Stromal cell of bone marrow (primary cell): ENCODE measurements at places on chromosomes 11 and 22.

GRCh38 chr11:62131170-62131464 lies 7.3 kb downstream of the INCENP start:
- no peak for DNase-seq

GRCh38 chr11:116601814-116602636 lies 170.8 kb downstream of the BUD13 start:
- no peak for DNase-seq

GRCh38 chr22:49748514-49748913 lies 79.2 kb downstream of the BRD1 start:
- no peak for DNase-seq

- DNase-seq = no peak
Measured at GRCh38 chr11:116162086-116162885, 610.5 kb downstream of the BUD13 start.

DNA sequence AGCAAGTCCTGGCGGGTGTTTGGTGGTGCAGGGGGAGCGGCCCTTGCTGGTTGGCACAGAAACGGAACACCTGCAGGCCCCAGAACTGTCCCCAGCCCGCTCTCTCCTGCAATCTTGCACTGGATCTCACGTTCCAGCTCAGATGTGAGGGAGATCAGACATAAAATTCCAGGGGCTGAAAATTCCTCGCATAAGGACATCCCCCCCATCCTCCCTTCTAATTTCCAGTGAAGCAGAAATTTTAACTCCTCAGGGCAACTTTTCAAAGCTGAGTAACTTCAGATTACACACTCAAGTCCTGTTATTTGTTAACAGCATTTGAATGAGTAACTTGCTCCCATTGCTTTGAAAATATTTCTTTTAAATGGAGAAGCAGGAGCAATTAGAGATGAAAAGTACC lies 40.3 kb upstream of the RASSF10 start:
- no peak for DNase-seq

GRCh38 chr11:107490836-107491235 lies 33.2 kb upstream of the CWF19L2 start:
- no peak for DNase-seq

DNA sequence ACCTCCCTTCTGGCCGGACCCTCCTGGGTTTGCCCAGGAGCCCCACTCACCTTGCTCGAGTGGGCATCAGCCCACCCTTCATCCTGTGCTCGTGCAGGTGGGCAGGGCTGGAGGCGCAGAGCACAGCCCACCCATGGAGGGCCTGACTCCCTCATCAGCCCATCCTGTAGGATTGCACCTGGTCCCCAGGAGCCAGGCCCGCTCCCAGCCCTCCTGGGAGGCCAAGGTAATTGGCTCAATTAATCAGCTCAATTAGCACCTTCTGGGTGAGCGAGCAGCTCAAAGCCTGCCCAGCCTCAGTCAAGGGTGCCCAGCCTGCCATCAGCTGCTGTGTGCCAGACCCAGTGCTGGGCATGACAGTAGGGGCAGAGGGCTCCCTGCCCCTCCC lies 58.1 kb upstream of the NECTIN1 start:
- DNase-seq = no peak

GRCh38 chr22:21714059-21714770 lies 21.4 kb downstream of the YPEL1 start:
- no peak for DNase-seq

DNA sequence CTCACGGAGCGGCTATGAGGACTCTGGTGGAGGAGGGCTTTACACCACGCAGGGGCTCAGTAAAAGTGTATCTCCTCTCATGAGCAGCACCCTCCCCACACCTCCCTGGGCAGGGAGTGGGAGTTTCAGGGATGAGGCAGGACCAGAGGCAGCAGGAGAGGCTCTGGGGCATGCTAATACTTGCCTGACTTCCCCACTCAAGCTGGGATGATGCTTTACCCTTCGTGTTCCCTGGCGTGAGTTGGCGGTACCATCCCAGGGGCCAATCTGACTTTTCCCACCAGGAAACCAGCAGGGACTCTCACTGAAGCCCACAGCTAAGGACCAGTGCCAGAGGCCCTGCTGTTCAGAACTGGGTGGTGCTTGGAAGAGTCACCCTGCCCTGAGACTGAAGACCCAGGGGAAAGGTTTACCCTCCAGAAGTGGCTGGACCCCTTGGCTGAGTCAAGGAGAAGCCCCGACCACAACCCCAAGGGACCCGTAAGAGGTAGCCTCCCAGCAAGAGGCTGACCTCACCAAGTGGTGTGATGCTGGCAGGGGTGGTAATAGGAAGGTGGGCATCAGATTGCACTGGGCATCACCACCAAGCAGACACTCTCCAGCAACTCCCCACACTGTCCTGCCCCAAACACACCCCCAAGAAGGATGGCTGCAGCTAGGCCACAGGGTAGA lies 65.6 kb downstream of the THAP12 start:
- no peak for DNase-seq

- no peak for DNase-seq
Measured at GRCh38 chr11:11464555-11464954, 111.5 kb upstream of the CSNK2A3 start.

GRCh38 chr11:113481226-113481625 lies 6.0 kb upstream of the DRD2 start:
- DNase-seq = no peak

DNA sequence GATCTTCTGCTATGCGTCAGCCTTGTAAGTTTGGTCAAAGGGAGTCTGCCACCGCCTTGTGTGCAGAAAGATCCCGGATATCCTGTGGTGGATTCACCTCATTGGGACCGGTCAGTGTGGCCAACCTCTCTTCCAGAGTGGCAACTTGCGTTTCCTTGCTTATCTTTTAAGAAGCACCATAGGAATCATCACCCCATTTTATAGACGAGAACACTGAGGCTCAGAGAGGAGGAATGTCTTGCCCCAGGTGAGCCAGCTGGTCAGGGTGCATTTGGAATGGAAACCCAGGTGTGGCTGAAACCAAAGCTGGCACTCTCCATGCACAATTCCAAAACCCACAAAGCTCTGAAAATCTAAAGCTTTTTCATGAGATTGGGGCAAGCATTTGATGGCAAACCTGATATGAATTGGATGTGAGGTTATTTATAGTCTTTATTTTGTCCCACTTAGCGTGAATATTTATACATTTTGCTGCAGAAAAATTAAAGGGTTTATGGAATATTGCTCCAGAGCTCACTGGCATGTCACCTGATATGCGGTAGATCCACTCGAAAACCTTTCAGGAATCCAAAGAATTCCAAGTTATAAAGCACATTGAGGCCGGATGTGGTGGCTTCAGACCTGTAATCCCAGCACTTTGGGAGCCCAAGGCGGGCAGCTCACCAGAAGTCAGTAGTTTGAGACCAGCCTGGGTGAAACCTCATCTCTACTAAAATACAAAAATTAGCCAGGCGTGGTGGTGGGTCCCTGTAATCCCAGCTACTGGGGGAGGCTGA lies 12.1 kb upstream of the EIF3D start:
- no peak for DNase-seq

DNA sequence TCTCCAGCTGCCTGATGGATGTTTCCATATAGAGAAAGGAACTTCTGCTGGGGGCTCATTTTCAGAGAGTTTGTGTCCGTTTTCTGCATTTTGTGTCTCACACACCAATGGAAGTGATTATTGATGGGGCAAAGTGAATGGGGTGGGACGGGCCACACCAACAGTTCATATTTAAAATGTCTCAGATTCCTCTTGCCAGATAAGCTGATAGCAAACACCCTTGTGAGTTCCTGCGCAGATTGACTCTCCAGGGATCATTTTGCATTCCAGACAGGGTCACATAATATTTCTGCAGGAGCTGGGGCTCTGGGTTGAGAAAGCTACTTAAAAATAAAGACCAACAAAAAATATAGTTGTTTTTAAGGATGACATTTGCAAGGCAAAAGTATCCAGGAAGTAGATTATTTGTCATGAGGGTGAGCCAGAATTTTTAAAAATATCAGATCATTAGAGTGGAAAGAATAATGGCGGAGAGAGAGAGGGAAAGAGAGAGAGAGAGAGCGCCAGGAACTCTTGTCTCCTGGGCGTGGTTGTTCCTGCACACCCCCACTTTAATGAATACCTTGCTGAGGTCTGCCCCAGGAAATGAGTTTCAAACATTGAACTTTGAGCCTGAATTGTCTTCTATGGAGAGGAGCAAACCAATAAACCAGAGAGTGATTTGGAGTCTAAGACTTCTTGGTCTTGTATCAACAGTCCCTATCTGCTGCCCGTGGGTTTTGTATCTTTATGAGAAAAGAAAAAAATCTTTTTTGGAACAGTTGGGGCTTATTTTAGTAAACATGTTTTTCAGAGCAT lies 33.3 kb downstream of the MICAL2 start:
- no peak for DNase-seq

DNA sequence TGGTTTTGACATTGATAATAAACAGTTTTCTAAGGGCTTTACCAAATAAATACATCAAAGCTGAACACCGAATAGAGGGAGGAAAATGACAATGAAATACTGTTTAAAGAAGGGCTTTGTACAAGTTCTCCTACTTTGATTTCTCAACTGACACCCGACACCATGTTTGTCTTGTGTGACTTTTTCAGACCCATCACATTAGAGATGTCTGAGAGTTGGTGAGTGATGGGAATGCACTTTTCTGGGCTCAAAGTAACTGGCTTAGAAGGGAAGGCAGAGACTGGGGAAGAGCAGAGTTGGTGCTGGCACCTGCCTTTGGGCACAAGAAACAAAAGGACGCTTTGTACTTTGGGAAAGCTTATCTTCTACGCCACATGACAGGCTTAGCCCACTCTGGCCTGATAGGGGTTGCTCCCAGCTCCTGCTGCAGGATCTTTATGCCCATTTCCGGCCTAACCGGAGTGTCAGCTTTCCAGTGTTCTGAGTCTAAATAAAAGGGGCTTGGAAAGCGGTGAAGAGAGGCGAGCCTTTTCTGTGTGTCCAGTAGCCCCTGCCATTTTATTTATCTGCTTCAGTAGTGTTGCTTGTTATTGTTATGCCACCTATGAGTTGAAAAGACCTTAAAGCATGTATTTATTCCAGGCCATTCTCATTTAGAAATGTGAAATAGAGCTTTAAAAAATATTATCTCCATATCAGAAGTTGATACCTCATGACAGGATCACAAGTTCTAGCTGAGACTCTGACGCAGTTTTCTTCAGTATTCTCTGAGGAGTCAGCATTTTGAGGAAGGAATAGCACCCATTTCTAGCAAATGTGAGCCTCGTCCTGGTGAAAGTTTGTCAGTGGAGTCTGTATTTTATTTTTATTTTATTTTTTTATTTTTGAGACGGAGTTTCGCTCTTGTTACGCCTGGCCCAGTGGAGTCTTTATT lies 24.2 kb downstream of the KREMEN1 start:
- no peak for DNase-seq

DNA sequence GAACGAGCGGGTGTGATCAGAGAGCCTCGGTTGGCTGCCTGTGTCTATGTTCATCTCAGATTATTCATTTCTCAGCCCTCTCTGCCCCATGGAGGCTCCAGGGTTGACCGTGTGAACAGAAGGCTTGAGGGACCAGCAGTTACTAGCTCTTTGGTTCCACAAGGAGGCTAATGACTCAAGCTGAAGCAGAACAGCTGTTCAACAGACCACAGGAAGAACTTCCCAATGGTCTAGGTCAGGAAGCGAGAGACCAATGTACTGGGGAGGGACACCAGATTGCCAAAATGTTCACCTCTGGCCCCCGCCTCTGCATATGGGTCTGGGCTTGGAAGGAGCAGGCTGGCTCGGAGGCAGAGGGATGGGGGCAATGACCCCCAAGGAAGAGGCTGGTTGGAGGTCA lies 14.7 kb upstream of the PDE2A start:
- no peak for DNase-seq

- DNase-seq = no peak
Measured at GRCh38 chr11:121557348-121557747, 104.6 kb upstream of the SORL1-AS1 start.

DNA sequence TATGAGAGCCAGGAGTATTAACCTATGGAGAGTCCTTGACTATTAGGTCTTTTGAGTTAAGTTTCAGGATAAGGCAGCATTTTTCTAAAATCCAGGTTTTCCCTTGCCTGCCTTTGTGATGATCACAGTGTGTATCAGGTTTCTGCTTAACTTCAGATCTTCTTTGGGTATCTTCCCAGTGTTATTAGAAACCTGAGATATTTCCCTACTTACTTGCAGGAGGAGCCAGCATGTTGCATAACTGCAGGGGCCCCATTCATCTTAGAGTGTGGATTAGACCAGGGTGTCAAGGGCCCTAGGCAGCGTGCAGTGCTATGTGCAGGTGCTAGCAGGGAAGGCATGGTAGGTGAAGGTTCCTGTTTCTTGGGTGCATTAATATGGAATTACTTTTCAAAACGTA lies 69.5 kb downstream of the ZNRF3 start:
- DNase-seq = no peak

DNA sequence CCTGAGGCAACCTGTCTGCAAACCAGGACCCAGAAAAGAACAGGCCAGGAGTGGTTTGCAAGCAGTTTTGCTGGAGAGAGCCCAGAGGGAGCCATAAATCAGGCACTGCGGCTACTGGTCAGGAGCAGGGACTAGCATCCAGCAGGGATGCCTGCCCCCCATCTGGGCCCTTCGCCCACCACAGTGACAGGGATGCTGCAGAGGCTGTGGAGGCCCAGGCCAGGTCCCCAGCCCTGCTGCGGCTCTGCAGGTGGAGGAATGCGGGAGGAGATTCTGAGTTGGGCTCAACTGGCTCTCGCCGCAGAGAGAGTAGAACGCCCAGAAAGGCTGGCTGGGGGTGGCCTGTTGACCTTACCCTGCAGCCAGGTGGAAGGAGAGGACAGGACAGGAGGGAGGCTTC lies 16.4 kb upstream of the NEFH start:
- no peak for DNase-seq

DNA sequence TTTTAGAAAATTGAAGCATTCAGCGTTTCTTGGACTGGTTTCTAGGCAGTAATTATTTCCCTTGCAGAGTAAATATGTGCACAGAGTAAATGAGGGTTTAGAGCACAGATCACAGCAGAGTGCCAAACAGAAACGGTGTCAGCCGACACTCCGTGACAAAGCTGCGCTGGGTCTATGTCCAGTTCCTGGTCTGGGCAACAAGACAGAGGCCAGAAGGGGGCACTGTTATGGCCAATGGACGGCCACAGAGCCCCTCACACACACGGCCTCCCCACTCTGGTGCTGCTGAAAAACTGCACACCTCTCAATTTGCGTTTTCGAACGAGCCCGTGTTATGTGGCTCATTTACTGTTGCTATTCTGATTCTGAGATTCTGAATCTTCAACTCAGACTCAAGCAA lies 180.7 kb downstream of the MPPED1 start:
- DNase-seq = no peak

- DNase-seq = no peak
Measured at GRCh38 chr11:16448123-16448717, 91.9 kb upstream of the SOX6 start.

- DNase-seq = no peak
Measured at GRCh38 chr11:69002570-69003231, 10.3 kb downstream of the MRGPRF start.

GRCh38 chr11:34344768-34345539 lies 12.9 kb downstream of the ABTB2 start:
- no peak for DNase-seq

- DNase-seq = no peak
Measured at GRCh38 chr11:134069426-134070341, 812 bp downstream of the JAM3 start.

- DNase-seq = no peak
Measured at GRCh38 chr22:17172029-17172833, 13.2 kb upstream of the HDHD5 start.
